ENCODE measurements at places on chromosomes 3 and 15.

DNA sequence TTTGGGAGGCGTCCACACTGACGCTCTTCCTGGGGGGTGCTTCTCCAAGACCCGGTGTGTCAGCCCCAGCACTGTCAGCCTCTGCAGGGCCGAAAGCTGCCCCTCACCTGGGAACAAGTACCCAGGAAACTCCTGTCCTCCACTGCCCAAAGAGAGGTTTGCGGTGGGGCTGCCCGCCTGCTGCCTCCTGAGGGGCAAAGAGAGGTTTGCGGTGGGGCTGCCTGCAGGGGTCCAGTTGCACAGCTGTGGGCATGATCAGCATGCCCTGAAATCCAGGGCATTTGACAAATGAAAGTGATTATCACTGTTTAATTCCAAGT is 15.1 kb upstream of the SNRPA1 start:
- no peak for DNase-seq

- DNase-seq = no peak
Measured at GRCh38 chr15:70323111-70323851, 225.6 kb upstream of the TLE3 start.

DNA sequence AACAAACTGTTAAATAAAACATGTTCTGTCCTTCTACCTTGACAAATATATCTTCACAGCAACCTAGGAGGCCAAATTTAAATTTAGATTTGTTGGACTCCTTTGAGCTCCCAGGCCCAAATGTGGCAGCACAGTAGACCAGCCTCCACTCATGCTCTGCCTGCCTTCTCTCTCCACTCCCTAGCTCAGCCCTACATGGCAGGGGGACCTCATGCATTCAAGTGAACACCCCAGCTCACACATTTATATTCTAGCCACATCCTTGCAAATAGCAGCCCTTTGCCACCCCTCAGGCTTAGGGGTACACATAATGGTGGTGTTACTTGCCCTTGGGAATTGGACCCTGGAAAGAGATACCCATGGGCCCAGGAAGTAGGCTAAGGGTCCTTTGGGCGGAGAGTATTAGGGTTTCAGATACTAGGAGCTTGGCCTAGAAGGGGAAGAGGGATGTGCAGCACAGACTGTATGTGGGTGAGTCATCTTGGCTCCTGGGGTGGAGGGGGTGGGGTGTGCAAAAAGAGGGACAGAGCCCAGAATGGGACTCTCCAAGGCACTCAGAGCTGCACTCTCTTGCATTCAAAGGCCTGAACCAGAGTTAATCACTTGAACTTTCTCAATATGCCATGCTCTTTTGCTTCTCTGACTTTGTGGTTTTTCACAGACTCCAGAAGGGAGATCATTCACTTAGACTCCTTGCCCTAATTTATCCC is 268.4 kb upstream of the ROPN1 start:
- no peak for DNase-seq

GRCh38 chr15:42385206-42385979 is 26.1 kb downstream of the CAPN3 start:
- DNase-seq = no peak

GRCh38 chr3:104810896-104811295 is 555.8 kb upstream of the ALCAM start:
- no peak for DNase-seq

GRCh38 chr3:117285737-117286136 is 576.2 kb downstream of the TUSC7 start:
- no peak for DNase-seq

- no peak for DNase-seq
Measured at GRCh38 chr3:150225986-150226385, 182.1 kb upstream of the TSC22D2 start.

- DNase-seq = no peak
Measured at GRCh38 chr15:100191161-100191560, 150.6 kb downstream of the ADAMTS17 start.

GRCh38 chr15:77633134-77633912 is 611 bp upstream of the LINGO1 start:
- DNase-seq = peak; percentile 19

GRCh38 chr15:94053626-94054025 is 177.7 kb upstream of the MCTP2 start:
- no peak for DNase-seq

DNA sequence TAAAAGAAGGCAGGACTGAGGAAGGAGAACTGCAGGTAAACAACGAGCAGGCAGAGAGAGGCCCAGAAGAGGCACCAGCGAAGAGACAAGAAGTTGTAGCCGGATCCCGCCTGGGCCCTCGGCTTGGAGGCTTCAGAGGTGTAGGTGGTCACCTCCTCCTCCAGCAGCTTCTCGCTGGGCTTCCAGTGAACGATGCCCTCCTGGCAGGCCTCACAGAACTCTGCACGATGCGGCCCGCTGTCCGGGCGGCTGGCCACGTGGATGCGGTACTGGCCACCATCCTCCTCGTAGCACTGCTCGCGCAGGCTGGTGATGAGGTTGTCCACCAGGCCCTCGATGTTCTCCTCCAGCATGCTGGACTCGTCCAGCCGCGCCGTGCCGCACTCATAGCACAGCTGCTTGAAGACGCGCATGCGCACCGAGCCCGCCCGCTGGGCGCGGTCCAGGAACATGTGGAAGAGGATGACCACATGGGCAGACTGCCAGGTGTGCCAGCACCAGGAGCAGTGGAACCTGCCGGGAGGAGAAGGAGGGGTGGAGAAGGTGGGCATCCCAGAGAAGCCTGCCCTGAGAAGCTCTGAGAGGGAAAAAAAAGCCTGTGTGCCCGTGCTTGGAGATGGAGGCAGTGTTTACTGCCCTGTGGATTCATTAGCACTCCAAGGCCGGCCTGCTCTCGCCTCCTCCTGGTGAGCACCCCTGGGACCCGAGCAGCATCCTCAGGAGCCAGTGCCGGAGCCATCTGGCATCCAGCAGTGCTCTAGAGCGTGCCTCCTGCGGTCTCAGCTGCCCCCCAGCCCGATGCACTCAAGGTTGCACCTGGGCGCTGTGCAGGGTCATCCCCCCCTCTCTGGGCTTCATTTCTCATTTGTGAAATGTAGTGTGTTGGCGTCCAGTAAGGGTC is 3.6 kb downstream of the RTP2 start:
- no peak for DNase-seq

DNA sequence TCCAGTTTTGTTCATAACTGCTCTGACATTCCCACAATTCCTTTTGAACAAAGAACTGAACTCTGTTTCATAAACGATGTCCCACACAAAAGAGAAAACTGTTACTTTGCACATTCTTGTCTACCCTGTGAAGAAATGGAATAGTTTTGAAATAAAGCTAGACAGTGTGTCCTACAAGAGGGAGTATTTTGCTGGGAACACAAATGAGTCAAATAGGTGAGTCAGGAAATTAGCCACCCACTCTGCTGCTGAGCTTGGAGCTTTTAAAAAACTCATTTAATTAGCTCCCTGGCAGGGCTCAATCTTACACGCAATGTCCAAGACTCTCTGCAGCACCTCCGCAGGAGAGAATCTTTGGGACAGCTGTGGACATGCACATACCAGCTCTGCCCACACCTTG is 193.4 kb downstream of the SLC9A9 start:
- DNase-seq = no peak

DNA sequence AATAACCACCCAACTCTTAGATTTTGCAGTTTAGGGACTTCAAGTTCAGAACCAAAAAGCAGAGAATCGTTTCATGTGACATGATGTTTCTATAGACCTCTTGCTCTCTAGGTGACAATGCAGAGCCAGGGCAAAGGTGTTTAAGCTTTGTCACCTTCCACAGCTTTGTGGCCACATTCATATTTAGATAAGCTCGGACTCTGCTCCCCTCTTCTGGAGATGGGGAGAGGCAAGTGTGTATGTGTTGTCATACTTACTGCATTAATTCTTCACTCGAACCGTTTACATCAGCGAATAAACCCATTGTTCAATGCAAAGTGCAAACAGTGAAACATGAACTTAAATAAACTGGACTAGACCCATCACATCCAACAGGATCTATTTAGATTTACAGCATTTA is 33.2 kb downstream of the ST3GAL6 start:
- no peak for DNase-seq

DNA sequence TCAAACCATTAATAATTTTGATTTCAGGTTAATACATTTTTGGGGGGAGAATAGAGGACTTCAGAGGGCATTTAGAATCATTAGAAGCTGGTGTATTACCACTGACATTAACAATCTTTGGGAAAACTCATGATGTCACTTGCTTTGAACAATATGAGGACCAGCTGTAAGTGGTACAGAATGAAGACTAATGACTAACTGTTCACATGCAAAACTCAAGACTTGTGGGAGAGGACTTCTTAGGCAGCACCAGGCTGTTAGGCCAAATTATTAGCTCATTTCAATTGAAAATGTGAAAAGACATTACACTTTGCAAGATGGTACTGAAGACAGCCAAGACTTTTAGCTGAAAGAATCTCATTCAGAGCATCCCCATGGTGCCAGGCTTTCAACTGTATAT is 426.2 kb upstream of the ADAMTS9 start:
- DNase-seq = no peak

GRCh38 chr3:191296041-191296541 is 33.1 kb upstream of the CCDC50 start:
- DNase-seq = no peak

- no peak for DNase-seq
Measured at GRCh38 chr15:66404532-66404931, 17.8 kb downstream of the MAP2K1 start.

DNA sequence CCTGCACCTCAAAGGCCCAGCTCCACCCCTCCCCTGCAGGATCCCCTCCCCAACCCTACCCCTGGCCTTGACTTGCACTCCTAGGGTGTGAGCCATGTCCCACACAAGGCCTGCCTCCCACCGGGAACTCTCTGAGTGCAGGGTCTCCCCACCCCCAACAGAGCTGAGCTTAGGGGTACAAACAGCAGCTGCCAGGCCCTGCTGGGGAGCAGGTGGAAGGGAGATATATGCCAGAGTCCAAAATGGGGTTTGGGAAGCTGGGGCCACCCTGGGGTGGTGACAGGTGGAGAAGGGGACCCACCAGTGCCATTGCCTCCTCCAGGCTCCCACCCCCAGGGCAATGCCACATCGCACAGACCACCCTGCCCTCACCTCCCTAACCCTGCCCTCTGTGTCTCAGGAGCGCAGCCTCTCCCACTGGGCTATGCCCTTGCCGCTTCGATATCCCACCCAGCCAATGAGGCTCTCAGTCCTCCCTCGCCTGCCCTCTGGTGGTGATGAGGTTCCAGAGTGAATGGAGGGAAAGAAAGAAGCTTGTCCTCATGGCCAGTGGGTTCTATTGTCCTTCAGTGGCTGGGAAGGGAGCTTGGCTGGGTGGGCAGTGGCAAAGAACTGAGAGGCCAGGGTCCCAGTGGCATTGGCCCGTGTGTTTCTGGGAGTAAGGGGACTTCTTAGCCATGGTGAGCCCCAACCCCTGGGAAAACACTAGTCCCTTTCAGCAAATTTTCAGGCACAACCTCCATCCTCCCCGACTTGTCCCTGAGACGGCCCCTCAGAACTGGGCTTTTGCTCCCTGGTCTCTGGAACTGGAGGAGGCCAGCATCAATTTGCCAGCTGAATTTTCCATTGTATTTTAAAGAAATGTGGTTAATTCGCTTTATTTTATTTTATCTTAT is 46.8 kb downstream of the CYP11A1 start:
- DNase-seq = peak; percentile 8

- DNase-seq = no peak
Measured at GRCh38 chr3:197494366-197495058, 61.3 kb downstream of the BDH1 start.

DNA sequence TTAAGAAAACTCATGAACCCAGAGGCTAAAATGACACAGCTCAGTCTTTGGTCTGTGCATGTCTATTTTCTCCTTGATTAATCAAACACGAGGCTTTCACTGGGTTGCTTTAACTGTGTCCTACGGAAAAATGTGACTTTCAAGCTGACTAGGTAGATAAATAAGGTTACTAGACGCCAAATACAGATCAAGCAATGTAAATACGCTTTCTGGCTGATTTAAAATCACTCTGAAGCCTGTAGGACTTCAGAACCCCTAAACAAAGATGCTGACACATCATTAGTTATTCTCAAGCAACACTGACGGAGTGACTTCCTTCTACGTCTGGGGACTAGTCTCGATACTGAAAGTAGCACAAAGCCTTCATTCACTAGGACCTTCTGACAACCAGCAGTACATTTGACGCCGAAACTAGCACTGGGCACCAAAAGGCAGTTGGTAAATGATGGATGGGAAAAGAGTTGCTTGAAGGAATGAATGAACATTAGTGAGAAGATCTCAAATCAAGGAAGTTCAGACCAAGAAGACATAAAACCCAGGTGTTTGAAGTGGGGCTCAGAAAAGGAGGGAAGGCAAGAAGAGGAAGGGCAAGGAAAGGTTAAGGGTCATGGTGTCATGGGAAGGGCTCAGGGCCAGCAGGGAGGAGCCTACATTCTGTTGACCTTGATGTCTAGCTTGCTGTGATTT is 67.1 kb upstream of the CDV3 start:
- no peak for DNase-seq

DNA sequence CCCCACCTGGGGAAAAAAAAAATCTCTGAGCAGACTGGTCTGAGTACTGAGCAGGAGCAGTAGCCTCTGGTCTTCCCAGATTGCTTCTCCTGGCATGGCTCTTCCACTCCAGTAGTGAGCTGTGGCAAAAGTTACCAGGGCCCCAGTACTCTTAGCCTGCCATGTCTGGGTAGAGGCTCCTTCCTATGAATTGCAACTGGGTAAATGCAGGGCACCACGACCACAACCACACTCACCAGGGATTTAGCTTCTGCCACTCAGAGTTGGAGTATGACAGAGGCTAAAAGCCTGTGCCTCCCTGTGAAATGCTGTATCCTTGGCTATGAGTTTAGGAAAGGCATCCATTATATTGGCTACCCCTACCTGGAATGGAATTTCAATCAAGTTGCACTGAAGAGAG is 67.9 kb upstream of the CCDC54 start:
- no peak for DNase-seq

DNA sequence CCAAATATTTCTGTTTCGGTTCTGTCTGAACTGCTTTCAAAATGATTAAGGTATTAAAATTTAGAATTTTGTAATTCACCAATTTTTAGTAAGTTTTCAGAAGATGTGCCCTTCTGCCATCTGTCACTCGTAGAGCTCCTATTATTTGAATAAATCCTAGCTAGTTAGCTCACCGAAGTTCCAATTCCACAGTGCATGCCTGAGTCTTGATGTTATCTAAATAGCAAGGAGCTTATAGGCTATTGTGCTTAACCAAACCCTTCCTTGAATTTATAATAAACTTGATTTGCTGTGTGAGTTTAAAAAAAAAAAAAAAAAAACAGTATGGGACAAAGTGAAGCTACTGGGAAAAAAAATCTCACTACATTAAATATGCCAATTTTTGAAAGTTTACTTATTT is 18.7 kb downstream of the ATP13A3 start:
- DNase-seq = no peak

- DNase-seq = no peak
Measured at GRCh38 chr3:19250959-19251610, 102.8 kb downstream of the KCNH8 start.

- no peak for DNase-seq
Measured at GRCh38 chr3:100117093-100117492, 2.8 kb upstream of the FILIP1L start.

- no peak for DNase-seq
Measured at GRCh38 chr3:25906132-25906906, 116.4 kb downstream of the OXSM start.

- DNase-seq = no peak
Measured at GRCh38 chr3:47455806-47456452, 19.8 kb downstream of the SCAP start.

- no peak for DNase-seq
Measured at GRCh38 chr3:43522727-43523362, 99.0 kb downstream of the ANO10 start.
